ENCODE measurements at places on chromosomes 3 and 15.

GRCh38 chr3:16174976-16175901 lies 759 bp downstream of the GALNT15 start:
- DNase-seq = no peak

DNA sequence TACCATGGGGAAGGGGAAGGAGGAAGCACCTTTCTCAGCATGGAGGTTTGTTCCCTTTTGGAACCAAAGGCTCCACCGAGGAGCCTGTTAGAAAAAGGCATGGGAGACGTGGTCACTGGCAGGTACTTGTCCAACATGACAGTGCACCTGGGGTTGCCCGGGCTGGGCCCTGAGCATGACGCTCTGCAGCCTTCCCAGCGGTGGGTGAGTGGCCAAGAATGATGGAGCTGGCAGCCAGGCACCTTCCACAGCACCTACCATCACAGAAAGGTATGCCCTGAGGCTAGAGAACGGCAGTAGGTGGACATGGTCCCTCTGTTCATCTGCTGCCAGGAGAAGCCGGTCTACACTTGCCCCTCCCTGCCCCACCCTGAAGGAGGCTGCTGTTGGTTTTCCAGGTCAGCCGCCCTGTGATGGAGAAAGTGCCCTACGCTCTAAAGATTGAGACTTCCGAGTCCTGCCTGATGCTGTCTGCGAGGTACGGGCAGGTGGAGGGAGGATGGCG lies 29.0 kb upstream of the NR2C2 start:
- DNase-seq = no peak

DNA sequence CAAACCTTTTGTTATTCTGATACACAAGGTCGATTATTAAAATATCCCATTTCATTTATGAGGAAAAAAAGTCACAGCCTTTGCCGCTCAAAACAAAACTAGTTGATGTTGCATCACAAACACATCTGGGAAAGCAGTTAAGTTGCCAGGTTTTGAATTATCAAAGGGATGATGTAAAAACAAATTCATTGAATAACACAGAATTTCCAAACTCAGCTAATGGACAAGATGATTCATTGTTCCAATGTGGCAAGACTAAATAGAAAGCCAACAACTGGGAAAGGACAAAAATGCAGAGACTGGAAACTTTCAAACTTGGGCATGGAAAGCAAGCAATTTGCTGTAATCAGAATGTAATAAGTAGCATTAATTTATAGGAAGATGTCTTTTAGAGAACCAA lies 610.0 kb upstream of the ZNF385D start:
- no peak for DNase-seq

GRCh38 chr3:186182850-186183249 lies 74.0 kb upstream of the ETV5 start:
- DNase-seq = no peak

DNA sequence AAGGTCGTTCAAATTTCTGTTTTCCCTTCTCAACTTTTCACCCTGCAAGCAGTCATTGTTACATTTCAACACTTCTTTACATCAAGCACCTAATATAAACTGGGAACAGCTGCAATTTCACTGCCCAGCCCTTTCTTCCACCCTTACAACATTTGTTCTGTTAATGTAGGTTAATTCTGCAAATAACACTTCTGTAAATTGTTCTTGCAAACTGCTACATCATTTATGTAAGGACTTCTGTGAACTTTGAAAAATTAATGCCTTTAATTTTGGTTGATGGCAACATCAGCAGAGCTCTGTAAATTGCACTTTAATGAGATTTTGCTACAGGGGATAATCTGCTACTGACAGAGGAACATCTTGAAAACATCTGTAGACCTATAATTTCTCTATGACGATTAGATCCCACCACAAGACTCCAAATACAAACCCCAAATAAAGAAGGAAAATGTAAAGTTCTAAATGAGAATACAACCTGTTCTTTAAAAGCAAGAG lies 93.5 kb downstream of the ZIC4 start:
- DNase-seq = no peak

DNA sequence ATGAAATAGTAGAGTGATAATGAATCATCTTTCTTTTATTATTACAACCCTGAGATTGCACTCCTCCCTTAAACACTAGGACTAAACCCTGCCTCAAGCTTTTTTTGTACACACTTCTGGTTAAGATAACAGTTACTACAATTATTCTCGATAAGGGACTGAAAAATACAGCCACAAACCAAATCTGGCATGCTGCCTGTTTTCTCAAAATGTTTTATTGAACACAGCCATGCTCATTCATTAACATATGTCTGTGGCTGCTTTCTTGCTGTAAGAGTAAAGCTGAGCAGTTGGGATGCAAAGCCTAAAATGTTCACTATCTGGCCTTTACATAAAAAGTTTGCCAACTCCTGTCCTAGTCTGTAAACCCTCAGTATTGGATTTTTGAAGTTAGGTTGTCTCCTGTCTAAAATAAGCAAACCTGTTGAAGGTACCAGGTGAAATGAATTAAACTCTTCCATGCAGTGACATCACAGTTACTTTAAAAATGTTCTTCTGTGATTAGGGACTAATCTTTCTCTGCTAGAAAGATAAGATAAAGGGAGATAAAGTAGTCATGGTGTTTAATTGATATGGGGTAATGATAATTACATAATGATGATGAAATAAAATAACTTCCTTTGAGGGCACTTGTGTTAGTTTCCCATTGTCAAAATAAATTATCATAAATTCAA lies 218.2 kb downstream of the STXBP5L start:
- DNase-seq = peak; percentile 19

DNA sequence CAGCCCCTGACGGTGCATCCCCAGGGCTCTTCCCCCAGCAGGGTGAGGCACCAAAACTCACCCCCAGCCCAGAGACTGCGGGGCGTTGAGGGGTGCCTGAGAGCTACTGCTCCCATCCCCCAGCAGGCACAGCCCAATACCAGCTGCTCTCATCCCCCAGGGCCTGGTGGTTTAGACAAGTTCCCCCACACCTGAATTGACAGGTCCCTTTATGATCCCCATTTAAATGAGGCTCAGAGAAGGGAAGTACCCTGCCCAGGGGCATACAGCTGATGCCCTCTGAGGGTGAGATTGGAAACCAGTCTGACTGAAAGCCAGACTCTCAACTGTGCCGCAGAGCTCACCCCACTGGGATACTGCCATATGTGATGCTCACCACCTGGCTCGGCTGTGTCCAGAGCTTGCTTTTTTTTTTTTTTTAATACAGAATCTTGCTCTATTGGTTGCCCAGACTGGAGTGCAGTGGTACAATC lies 20.1 kb downstream of the DUSP7 start:
- no peak for DNase-seq

DNA sequence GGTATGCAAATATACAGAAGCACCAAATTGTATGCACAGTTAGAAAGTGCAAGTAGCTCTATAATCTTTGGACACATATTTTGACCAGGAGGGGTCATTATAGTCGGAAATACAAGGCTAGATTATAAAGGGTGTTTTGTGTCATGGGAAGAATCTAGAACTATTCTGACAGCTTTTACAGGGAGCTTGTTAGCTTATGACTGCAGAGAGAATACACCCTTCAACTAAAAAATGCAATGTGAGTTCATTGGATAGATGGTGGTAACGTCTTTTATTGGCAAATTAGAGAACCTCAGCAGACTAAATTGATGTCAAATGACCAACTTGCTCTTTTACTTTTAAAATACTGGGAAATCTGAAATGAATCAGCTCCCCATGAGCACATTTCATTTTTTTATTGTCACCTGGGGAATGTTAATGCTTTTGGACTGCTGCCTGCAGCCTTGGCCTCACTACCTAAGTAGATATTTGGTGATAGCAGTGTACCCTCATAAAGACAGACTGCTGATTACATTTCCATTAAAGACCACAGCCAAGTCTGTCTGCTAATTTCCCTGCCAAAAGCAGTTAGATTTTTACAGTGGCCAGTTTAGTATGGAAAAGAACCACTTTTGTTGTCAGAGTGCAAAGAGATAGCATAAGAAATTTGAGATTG lies 515.9 kb upstream of the DPPA4 start:
- no peak for DNase-seq
